ENCODE measurements at places on chromosomes 1 and 21.

DNA sequence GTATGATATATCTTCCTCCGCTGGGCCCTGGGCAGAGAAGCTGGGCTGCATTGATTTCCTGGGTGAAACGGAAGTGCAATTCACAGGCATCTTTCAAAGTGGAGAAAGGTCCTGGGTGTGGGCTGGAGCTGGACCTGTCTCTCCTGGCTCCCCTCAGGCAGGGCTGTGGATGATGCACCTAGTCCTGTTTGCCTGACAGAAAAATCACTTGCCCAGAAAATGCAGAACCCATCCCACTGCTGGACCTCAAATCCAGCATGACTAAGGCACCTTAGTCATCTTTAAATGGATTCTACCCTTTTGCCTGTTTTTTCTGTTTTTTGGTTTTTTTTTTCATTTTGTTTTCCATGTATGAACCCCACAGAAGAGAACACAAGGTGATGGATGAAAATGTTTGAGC is 49.7 kb downstream of the MYSM1 start:
- no peak for DNase-seq

DNA sequence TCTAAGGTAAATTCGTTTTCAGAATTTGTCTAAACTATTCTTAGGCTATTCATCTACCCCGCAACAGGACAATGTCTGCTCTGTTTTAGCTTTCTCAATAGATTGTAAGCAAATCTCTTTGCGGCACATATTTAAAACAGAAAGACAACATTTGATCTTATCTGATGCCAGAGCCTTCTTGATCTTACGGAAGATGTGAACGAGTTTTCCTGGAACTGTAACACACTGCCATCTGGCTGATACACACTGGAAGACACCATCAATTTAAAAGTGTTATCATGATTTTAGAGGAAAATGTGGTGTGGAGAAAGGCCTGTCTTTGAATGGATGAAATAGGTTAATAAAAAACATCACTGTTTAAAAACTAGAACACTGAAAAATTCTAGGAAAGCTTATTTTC is 36.1 kb downstream of the COA6 start:
- DNase-seq = peak; percentile 69

- peak; percentile 18 for DNase-seq
Measured at GRCh38 chr1:116006486-116006964, 30.2 kb downstream of the SLC22A15 start.

- no peak for DNase-seq
Measured at GRCh38 chr21:26743524-26743923, 101.7 kb downstream of the ADAMTS1 start.

- DNase-seq = no peak
Measured at GRCh38 chr1:20723537-20724363, 5.9 kb upstream of the KIF17 start.

- DNase-seq = no peak
Measured at GRCh38 chr1:15738416-15739113, 2.5 kb downstream of the SLC25A34 start.

DNA sequence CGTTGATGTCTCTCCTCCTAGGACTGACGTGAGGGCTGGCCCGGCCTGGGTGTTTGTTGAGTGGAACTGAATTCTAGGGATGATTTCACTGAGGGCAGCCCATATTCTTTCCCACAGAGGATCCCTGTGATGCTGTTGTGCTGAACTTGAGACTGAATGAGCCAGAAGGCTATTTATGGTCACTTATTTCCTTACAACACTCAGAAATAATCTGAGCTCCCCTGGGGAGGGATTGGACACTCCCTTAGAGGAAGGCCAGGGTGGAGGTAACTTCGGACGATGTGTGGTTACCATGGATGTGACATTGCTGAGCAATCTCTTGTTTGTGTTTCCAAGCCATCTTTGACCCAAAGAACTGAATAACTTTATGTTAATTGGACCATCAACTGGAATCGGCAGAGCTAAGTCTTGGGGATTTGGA is 5.1 kb upstream of the TMCO4 start:
- no peak for DNase-seq

- no peak for DNase-seq
Measured at GRCh38 chr1:110951161-110951560, 12.6 kb downstream of the LRIF1 start.

GRCh38 chr1:21320410-21321108 is 30.3 kb upstream of the ECE1 start:
- DNase-seq = no peak

DNA sequence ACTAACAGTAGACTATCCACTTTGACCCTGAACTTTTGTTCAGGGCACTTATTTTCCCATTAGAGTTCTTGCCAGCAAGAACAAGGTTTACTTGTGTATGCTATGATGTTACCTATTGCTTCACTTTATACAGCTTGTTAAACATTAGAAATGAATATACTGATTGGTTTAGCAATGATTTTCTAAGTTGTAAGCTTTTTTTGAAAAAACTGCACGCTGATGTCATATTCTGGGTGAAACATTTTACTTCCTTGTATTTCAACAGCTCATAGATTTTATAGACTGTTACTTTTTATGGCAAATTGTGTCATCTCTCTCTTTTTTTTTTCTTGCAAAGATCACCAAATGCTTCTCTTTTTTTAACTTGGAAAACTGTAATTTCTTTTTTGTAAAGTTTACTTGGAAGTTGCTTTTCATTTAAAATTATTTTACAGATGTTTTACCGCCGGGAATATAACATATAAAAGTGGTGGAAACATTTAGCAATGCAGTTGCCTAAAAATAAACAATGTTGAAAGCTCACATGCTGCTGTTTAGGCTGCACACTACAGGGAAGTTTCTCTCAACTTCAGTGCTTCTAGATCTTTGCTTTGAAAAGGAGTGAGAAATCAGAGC is 215.3 kb upstream of the NFIA start:
- DNase-seq = no peak

- no peak for DNase-seq
Measured at GRCh38 chr1:76607717-76608116, 259.6 kb upstream of the ST6GALNAC5 start.

GRCh38 chr1:12480748-12481362 is 137.2 kb downstream of the DHRS3 start:
- DNase-seq = peak; percentile 38

GRCh38 chr1:159712080-159712479 is 2.3 kb downstream of the CRP start:
- DNase-seq = no peak

GRCh38 chr1:156291226-156292061 is 4.0 kb downstream of the GLMP start:
- DNase-seq = peak; percentile 10

DNA sequence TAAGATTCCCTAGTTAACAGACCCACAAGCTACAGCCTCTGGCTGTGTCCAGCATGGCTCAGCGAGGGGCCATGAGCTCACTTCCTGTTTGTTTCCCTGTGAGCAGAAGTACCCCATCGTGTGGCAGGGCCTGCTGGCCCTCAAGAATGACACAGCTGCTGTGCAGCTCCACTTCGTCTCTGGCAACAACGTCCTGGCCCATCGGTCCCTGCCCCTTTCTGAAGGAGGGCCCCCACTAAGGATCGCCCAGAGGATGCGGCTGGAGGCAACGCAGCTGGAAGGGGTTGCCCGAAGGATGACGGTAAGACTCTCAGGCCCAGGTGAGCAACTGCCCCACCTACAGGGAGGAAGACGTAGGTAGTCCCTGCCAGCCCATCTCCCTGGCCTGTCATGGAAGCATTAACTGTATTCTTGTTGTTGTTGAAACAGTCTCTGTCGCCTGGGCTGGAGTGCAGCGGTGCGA is 38.2 kb downstream of the ZBTB17 start:
- no peak for DNase-seq

DNA sequence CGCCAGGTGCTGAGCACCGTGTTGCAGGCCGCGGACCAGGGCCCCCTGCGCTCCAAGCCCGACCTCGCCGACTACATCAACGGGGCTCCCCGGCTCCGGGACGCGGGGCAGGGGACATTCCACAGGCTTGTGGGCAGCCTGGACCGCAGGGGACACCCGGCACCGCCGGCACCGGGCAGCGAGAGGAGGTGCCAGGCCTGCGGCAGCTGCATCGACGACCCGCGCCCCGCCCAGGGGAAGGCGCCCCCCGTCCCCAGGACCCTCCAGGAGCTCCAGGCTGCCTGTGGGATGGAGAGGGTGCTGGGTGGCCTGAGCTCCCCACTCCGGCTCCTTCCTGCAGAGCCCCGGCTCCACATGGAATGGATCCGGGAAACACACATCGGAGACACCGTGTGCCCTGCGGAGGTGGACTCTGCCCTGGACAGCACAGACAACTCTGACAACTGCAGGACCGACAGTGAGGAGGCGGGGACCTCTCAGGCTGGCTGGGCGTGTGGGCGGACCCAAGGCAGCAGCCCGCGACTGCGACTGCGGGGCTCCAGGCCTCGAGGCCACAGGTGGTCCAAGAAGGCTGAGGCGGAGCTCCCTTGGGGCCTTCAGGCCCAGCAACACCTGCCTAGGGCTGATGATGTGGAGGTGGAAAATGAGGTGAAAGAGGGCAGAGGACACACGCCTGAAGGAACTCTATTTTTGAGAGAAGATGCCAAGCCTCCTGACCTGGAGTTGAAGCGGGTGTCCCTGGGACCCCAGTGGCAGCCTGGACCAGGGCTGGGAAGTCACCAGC is 22.8 kb downstream of the KIAA1614 start:
- no peak for DNase-seq

DNA sequence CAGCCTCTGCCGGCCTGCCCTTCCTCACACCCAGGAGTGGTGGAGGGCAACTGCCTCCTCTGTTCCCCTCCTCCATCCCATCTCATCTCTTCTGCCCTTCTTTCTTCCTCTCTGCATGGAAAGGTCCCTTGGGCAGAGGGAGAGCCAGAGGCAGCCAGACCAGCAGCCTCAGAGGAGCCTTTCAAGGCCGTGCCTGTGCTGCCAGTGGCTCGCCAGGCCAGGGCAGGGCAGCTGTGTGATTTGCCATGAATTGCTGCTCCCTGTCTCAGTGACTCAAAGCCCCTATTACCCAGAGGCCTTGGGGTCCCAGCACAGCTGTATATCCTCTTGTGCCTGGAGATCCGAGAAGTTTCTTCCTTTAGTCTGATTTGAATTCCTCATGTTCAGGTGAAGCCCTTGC is 21.9 kb downstream of the TMCC2 start:
- no peak for DNase-seq

DNA sequence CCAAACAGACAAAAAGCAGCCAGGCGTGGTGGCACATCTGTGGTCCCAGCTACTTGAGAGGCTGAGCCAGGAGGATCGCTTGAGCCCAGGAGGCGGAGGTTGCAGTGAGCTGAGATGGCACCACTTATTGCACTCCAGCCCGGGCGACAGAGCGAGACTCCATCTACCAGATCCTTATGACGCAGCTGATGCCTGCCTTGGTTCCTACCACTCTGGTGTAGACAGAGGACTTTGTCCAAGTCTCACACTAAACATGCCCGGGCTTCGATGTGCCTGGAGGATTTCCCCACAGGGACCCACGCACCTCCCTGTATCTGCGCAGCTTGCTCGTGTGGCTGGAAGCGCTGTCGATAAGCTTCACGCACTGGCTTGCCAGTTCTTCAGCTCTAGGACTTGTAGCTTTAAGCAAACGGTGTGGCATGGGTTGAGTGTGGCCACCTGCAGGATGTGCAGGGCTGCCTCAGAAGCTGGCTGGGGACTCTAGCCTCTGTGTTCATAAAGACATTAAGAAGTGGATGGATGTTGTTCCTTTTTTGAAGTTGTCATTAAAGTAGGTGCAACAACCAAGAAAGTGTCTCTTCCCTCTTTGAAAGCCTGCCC is 4.8 kb downstream of the TPRG1L start:
- DNase-seq = no peak

DNA sequence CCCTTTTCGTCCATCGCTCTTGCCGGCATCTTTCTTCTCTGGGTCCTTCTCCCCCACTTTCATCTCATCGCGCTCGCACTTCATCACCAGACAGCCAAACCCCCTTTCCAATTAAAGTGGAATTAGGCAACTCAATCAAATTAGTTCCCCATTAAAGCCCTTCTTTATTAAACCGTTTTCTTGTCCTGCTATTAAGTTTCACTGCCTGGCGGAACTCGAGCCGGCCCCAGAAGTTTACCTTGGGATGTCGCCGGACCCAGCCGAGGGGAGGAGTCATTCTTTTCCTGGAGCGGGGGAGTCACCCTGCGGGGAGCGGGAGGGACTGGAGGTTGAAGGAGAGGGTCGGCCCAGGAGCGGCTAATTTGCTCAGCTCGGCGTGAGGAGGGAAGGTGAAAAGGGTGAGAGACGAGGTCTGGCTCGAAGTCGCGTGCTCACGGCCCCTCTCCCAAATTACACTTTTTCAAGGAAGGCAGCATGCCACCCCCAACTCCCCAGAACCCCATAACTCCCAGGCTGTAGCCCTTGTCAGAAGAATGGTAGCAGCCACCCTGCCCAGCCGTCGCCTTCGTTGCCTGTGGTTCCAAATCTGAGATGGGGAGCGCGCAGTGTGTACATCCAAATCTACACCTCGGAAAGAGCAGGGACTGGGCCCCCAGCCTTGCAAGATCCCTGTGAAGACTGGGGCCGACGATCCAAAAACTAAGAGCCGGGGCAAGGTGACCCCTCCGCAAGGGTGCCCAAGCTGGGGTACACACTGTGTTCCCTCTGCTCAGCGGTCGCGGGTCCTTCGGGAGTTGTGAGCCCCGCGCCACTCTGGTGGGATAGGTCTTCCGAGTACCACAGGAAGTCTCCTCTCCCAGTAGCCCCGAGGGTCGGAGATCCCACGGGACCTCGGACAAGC is 6.4 kb downstream of the DMRTA2 start:
- DNase-seq = no peak

DNA sequence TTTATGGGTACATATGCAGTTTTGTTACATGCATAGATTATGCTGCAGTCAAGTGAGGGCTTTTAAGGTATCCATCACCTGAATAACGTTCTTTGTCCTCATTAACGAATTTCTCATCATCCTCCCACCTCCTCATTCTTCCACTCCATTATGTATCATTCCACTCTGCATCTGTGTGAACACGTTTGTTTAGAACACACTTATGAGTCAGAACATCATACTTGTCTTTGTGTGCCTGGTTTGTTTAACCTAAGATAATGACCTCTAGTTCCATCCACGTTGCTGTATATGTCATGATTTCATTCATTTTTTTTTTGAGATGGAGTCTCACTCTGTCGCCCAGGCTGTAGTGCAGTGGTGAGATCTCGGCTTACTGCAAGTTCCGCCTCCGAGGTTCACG is 6.7 kb upstream of the MPC2 start:
- DNase-seq = no peak
